ENCODE measurements at places on chromosomes 11 and 22.
A peak's percentile ranks its signal among the peaks of the same experiment; 100 is the strongest.

- no peak for DNase-seq
These were observed 17.6 kb downstream of the KCNJ4 start for GRCh38 chr22:38437416-38437815.

GRCh38 chr11:116513278-116513823, 259.4 kb downstream of the BUD13 start:
- no peak for DNase-seq

DNA sequence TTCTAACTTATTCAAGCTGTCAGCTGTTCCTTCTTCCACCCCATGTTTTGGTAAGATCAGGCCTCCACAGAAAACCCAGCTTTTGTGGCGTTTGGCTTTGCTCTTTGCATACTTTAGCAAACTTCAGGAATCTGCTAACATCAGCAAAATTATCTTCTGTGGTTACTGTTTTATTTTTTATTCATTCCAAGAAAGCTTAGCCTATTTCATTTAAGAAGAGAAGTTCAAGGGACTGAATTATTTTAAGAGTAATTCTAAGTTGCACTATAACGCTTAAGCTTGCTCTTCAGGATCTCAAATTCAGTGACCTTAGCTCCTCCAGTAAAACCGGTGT, 1.1 kb downstream of the JHY start:
- no peak for DNase-seq

- DNase-seq: no peak
These were observed 78.4 kb upstream of the ANO1 start for GRCh38 chr11:69999721-70000120.

DNA sequence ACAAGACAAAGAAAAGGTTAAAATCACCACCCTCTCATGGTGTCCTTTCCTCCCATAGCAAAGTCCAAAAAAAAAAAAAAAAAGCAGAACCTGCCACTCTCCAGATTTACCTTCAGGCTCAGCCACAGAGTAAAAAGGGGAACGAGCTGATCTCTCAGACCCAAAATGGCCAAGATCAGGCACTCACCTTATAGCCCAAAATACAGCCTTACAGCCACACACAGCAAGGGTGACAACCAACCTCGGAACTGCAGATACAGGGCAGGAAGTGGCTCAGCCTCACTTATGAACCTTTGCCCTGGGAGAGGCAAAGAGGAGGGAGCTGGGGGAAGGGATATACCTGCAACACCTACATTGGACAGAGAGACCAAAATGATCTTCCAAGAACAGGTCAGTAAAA, 4.5 kb downstream of the FHIP1B start:
- DNase-seq: no peak

- DNase-seq: no peak
These were observed 4.6 kb downstream of the SYT12 start for GRCh38 chr11:67027483-67027930.

DNA sequence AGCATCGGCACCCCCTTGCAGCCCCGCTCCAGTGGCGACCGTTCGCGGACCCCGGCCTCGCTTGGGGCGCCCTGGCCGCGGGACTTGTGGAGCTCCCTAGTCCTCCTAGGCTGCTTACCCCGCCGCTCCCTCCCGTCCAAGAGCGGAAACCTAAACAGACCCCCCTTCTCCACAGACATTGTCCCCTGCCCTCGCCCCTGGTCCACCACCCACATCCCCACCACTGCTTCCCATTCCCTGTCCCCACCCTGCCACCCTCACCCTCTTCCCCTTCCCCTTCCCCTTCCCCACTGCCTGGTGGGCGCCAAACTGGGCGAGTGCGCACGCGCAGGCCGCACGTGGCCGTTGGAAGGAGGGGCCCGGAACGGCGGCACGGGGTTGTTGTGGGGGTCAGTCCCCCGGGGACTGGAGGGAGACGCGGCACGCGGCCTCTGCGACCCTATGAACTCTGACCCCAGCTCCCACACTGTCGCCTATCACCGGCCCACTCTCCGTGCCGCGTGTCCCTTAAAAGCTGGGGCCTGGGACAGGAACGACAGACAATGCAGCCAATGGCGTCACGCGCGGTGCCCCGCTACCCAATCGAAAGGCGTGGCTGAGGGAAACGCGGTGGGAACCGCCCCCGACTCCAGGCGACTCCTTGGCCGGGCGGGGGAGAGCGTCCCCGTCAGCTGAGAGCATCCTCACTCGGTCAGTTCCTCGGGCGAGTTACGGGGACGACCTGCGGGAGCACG, at the start of gene SNX32:
Gene SNX32 (plus strand): TSS at position 667 of the 734 bp plus-strand sequence. CDS start 103 bp downstream, outside the sequence.
- DNase-seq: peak; percentile 96

DNA sequence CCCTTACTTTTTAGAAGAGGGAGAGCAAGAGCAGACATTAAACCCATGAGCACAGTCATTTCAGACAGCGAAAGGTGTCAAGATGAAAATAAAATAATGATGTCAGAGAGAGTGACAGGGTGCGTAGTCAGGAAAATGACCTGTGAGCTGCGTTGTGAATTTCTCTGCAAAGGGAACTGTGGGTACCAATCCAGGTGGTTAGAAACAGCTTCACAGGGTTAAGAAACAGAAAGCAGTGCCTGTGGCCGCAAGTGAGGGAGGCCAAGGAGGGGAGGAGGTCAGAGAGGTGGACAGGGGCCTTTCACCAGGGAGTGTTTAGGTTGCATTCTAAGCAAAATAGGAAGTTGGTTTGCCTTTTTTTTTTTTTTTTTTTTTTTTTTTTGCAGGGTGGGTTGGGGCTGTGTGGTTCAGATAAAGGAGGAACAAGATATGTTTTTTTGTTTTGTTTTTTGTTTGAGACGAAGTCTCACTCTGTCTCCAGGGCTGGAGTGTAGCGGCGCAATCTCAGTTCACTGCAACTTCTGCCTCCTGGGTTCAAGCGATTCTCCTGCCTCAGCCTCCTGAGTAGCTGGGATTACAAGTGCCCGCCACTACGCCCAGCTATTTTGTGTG, 7.9 kb downstream of the TIGD3 start:
- DNase-seq: no peak

DNA sequence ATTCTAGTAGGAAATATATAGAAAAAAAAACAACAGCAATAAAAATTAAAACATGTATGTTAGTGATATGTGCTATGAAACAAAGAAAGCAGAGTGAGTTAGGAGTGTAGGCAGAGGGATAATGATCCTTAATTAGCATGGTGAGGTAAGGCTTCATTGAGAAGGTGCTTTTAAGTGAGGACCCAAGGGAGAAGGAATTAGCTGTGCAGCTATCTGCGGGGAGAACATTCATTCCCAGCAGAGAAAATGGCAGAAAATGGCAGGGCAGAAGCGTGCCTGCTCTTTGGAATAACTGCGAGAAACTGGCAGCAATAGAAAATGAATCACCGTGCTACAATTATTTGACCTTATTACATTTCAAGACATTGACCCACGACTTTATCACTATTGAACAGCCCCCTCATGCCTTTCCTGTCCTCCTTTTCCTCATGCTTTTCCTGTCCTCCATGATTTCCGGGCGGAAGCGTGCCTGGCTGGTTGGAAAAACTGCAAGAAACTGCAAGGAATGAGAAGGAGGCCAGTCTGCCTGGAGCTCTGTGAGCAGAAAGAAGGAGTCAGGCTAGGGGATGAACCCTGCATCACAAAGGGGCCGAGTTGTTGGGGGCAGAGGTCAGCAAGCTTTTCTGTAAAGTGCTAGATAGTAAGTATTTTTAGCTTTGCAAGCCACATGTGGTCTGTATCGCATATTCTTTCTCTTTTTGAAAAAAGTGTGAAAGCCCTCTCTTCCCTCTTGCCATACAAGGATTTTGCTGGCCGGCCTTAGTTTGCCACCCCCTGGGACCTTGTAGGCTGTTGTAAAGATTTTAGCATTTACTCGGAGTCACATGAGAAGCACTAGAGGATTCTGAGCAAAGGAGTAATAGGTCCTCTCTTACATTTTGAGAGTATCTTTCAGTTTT, 37.1 kb upstream of the SWAP70 start:
- no peak for DNase-seq

DNA sequence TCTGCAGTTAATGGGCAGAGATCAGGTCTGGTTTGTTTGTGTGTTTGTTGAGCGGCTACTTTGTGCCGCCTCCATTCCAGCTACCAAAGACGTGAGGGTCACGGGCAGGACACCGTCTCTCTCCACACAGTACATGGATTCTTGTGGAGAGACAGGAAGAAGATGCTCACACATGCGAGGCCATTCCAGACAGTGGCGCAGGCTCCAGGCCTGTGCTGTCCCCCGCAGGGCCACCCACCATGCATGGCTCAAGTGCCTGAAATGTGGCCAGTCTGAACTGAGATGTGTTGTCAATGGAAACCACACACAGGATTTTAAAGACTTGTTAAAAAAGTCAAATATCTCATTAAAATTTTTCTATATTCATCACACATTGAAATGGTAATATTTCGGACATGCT, 848.3 kb downstream of the TBC1D22A start:
- DNase-seq: no peak

DNA sequence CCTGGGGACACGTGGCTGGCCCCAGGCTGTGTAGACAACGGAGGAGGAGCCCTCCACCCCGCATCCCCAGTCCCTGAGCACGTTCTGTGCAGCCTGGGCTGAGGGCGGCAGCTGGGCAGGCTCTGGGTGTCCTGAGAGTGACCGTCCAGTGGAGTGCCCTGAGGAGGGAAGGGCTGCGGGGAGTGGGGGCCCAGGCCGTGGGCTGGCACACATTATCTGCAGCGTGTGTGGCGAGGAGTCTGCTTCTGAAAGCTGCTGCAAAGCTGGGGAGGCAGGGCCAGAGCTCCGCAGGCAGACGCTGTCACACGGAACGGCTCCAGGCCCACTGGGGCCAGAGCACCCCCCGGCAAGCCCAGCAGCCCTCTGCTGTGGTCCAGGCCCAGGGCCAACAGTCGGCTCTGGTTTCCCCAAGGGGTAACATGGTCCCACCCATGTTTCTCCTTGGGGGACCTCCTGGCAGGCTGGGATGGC, 835 bp upstream of the ANO9 start:
- no peak for DNase-seq

DNA sequence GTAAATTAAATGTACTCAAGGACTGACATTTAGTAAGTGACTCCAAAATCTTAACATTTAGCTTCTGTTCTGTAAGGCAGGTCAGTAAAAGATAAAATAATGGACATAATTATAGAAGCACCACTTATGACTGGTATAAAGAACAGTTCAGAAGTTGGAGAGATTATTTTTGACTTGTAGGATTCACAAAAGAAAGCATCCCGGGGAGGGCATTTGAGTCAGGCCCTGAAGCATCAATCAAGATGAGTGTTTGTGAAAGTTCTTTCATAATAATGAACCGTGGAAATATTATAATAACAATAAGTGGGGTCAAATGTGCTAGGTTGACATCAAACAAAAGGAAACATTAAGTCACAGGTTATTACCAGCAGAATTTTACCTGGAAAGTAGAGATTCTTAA, 201.9 kb downstream of the DDX10 start:
- DNase-seq: no peak

DNA sequence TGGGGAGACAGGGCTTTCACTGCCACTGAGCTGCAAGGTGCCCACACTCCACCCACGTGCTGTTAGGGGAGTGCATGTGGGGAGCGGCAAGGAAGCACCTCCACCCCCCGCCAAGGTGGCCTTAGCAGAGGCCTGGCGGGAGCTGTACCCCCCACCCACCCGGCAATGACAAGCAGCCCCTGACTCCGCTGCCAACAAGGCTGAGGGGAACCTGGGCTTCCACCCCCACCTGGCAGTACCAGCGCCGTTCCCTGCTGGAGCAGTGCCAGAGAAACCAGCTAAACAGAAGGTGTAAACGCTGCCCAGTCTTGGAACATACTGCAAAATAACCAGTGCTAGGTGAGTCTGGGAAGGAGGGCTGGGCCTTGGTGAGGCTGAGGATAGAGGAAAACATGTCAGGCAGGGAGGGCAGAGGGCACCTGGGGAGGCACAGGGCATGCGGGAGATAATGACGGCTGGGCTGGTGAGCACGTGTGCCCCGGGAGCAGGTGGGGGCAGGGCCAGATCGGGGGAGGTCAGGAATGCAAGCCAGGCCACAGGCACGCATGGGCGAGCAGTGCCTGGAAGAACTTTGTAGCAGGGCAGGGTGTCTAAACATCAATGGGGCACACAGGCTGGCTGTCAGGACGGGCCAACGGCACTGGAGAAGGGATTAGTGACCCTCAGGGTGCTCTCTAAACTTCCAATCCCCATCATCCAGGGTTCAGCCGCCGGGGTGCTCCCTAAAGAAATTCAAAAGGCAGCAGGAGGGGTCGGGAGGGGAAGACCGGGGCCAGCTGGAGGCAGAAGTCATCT, 6.6 kb downstream of the CERK start:
- peak; percentile 24 for DNase-seq

- DNase-seq: no peak
These were observed 67.4 kb downstream of the SCN3B start for GRCh38 chr11:123587044-123587443.

DNA sequence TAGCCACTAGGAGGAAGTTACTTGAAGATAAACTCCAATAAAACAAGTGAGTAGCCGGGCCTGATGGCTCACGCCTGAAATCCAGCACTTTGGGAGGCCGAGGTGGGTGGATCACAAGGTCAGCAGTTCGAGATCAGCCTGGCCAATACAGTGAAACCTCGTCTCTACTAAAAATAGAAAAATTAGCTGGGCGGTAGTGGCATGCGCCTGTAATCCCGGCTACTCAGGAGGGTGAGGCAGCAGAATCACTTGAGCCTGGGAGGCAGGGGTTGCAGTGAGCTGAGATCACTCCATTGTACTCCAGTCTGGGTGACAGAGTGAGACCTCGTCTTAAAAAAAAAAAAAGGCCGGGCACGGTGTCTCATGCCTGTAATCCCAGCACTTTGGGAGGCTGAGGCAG, 34.0 kb upstream of the CLPB start:
- no peak for DNase-seq

GRCh38 chr11:34212566-34212965, 107.1 kb downstream of the NAT10 start:
- no peak for DNase-seq

DNA sequence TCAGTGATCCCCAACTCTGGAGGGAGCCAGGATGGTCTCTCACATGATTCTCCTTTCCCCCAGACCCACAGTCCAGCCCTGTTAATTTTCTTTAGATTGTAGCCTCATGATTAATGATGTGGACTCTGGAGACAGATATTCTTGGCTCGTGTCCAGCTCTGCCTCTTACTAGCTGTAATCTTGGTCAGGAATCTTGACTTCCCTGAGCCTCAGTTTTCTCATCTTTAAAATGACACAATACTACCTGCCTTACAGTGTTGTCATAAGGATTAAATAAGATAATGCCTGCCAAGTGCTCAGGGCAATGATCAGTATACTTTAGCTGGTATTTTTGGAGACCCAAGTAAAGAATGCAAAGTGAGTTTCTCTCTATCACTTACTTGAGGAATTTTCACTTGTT, 60.0 kb downstream of the SPECC1L start:
- no peak for DNase-seq

- DNase-seq: no peak
These were observed 1.9 kb downstream of the CD151 start for GRCh38 chr11:834371-835316.

DNA sequence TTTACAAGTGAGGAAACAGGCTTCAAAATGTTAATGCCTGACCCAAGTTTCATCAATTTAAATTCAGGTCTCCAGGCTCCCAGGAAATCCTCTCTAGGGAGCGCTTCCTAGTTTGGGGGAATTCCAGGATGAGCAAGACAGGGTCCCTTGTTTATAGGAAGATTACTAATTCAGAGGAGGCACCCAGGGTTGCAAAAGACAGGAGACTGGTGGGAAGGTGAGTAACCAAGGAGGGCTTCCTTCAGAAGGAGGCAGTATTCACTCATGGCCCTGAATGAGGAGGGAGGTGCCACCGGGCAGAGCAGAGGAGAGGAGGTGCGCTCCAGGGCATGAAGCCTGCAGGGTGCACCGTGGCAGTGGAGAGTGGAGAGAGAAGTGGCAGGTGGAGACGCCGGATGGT, 1.6 kb downstream of the TMEM132A start:
- DNase-seq: no peak

GRCh38 chr11:8086001-8086479, 5.0 kb downstream of the TUB start:
- no peak for DNase-seq
